A172 (cell line): ENCODE measurements at places on chromosomes 11 and 22. TPM values are rescaled to one million over a fixed set of nuclear protein-coding genes. Genes with fewer than 3 reads are reported as not detected.

DNA sequence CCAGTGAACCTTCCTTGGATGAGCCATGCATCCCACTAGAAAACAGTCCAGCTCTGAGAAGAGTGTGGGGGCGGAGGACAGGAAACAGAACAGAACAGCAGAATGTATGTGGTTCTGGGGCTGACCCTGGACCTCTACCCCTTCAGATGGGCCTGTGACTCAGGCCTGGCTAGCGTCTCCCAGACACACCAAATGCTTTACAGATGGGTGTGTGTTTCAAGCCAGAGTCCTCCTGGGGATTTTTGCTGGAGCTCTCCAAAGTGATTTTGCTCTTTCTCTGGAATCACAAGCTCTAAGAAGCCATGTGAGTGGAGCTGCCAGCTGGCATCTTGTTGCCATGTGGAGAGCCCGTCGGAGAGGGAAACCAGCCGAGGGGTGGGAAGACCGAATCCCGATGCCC lies 13.2 kb upstream of the C1QTNF4 start:
- DNase-seq: peak; percentile 20

GRCh38 chr11:113446112-113446511 lies 29.1 kb downstream of the DRD2 start:
- no peak for DNase-seq

GRCh38 chr11:60852982-60853950 lies 2.5 kb downstream of the PTGDR2 start:
- no peak for DNase-seq

- no peak for DNase-seq
Observed at GRCh38 chr11:118380571-118380970, 20.8 kb upstream of the ATP5MG start.

DNA sequence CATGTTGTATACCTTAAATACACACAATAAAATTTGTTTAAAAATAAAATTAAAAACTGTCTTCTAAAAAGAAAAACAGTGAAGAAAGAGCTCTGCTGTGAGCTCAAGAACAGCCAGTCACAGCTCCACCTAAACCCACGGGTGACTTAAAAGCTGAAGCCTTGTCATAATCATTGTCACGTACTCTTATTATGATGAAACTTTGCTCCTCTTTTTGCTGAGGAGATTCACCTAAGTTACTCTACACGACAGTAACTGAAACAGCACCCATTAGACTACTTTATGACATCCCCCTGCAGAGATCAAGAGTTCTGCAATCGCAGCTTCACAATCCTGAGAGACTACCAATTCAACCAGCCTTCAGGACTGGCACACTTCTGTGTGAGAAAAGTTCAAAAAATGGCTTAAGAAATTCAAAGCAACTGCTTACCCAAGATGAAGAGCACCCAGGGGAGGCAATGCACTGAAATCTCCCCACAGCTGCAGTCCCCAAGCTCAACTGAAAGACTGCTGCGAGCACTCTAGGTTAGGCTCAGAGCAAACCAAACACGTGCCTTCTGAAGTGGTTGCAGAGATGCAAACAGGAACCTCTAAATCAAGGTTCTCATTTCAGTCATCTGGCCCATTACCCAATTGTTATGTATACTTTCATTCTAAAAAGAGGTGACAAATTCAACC lies at the start of gene JAML:
TSS of gene JAML (minus strand) at position 501 of the 678 bp plus-strand sequence. CDS start 10,145 bp downstream, outside the sequence.
- no peak for DNase-seq

DNA sequence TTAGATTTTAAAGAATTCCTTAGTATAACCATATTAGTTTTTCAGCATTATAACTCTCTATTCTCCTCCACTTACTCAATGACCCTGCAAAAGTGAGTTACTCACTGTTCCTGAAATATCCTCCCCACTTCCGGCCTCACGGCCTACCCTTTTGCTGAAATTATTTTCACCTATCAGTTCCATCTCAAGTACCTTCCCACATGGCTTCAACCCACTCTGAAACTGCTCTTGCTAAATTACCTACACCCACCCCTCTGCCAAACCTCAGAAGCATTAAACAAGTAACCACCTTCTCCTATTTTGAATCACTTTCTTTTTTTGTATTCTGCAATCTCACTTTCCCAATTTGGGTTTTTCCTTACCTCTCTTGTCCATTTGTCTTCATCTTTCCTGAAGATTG lies 37.7 kb downstream of the OR5P2 start:
- DNase-seq: no peak

DNA sequence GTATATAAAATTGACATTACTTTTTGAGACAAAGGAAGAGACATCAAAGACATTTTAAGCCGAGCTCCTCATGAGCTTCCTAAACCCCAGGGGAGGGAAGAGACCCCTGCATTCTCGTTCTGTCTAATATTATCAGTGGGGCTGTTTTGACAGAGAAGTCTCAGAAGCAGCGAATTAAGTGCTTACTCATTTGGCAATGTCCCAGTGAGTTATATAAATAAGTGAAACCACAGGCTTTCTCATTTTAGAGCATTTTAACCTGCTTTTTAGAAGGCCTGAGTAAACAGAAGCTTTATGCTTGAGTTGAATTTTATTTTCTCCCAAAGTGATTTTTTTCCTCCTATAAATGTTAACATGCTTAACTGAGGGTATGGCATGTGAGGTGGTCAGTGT lies 23.2 kb upstream of the C1QTNF4 start:
- DNase-seq: no peak

DNA sequence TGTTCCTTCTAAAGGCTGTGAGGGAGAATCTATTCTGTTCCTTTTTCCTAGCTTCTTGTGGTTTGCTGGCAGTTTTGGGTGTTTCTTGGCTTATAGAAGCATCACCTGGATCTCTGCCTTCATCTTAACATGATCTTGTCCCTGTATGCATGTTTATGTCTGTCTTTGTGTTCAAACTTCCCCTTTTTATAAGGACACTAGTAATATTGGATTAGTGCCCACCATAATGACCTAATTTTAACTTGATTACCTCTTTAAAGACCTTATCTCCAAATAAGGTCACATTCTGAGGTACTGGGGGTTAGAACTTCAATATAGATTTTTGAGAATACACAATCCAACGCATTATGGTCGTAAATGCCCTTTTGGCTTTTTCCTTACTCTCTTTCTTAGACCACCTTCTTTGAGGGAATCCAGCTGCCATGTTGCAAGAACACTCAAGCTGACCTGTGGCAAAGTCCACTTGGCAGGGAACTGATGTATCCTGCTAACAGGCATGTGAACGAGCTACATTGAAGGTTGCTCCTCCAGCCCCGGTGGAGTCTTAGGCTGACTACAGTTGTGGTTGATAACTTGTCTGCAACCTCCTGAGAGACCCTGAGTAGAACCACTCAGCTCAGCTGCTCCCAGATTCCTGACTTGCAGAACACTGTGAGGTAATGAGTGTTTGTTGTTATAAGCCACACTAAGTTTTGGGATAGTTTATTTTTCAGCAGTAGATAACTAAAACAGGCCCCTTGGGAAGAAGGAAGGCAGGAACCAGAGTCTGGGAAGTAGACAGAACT lies 127.1 kb upstream of the OR9Q1 start:
- no peak for DNase-seq

- DNase-seq: peak; percentile 0
Observed at GRCh38 chr22:45007391-45008185, 2.2 kb downstream of the PHF21B start.

The PLEKHA7 gene
- 1.3 and 3.8 TPM in 2 replicates for total RNA-seq

The OR52I1 gene
- total RNA-seq: not detected in 2 replicates

The LMNTD2 gene
- 2.4 and 4.4 TPM in 2 replicates for total RNA-seq

The MB gene
- total RNA-seq: 3.9 and 4.5 TPM in 2 replicates
